ENCODE measurements at places on chromosomes 6 and 20.

DNA sequence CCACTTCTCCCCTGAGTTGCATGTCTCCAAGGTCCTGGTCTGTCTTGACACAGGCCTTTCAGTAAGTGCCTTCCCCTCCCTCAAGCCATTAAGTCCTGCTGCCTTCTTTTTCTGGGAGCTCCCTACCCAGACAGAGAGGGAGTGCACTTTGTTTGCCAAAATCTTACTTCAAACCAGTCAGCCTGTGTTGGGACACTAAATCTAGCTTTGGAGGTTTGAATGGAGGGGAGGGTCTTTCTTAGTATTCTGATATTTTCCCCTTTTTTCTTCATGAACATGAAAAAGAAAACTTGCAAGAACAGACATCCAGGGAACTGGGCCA lies 170.7 kb upstream of the PMEPA1 start:
- DNase-seq, result no peak

GRCh38 chr6:53961679-53962370 lies 149.4 kb upstream of the MLIP start:
- DNase-seq, result no peak

- no peak for DNase-seq
Observed at GRCh38 chr6:35203152-35203670, 10.5 kb upstream of the SCUBE3 start.

DNA sequence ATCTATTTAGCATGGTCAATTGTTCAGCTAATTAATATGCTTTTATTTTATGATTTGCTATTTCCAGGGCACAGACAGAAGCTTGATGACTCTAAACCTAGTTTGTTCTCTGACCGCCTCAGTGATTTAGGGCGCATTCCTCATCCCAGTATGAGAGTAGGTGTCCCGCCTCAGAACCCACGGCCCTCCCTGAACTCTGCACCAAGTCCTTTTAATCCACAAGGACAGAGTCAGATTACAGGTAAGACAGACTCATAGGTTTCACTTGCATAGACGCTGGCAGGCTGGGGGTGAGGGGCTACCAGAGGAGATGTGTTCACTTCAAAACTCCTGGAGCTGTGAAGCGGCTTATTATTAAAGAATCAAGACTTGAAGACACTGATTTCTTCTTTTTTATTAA lies 114.1 kb upstream of the SUPT3H start:
- no peak for DNase-seq

- no peak for DNase-seq
Observed at GRCh38 chr20:8971669-8972316, 97.1 kb upstream of the PLCB4 start.

DNA sequence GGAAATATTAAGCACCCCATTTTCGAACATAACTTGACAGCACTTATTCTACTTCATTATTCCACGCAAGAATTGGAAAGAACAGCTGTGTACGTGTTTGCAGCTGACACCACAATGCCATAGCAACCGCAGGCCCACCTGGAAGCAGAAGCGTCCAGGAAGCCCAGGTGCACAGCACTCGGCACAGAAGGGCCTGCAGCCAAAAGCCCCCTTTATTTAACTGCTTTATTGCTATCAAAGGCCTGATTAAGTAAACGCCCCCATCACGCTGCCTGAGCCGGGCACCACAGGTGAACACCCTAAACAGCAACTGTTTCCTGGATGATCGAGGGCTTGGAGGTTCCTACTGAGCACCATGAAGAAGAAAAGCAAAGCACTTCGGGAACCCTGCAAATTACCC lies 6.3 kb downstream of the TAF4 start:
- DNase-seq, result no peak

DNA sequence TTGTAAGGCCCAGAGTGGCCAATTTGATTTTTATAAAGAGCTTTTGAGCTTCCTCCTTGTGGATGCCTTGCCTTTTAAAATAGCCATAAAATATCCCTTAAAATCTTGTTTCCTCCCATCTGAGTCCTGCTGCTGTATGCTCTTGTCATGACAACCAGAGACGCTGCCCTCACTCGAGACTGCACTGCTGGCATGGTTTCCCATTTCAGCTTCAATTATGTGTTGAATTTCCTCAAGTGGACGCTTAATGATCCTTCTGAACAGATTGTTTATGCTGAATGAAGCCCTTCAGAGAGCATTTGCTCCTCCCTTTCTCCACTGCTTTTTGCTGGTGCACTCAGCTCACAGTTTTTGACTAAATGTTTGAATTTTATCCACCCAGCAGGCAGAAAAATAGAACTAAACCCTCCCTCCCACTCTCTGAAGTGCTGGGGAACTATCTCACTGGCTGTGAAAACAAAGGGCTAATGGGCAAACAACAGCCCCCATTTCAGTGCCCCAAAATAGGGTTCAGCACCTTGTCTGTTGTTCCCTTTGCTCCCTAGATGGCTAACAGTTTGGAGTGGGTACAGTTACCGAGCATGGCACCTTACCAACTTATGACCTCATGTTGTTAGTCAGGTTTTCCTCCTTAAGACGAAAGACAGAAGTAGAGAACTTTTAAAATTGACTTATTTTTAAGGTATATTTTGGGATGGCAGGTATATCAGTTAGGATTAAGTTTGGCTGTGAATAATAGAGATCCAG lies 45.5 kb upstream of the RNF8 start:
- peak; percentile 61 for DNase-seq

DNA sequence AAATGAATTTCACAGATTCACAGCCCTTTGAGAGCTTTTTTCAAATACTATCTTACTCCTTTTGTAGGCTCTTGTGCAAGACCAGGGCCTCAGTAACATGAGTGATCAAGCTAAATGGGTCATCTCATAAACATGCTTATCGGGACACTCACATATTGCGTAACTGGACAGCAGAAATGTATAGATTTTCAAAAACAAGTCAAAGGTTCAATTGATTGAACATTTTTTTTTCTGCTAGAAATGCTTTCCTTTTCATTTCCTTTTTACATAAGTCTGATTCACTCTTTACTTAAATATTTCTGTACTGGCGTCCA lies 8.7 kb upstream of the SALL4 start:
- peak; percentile 57 for DNase-seq

DNA sequence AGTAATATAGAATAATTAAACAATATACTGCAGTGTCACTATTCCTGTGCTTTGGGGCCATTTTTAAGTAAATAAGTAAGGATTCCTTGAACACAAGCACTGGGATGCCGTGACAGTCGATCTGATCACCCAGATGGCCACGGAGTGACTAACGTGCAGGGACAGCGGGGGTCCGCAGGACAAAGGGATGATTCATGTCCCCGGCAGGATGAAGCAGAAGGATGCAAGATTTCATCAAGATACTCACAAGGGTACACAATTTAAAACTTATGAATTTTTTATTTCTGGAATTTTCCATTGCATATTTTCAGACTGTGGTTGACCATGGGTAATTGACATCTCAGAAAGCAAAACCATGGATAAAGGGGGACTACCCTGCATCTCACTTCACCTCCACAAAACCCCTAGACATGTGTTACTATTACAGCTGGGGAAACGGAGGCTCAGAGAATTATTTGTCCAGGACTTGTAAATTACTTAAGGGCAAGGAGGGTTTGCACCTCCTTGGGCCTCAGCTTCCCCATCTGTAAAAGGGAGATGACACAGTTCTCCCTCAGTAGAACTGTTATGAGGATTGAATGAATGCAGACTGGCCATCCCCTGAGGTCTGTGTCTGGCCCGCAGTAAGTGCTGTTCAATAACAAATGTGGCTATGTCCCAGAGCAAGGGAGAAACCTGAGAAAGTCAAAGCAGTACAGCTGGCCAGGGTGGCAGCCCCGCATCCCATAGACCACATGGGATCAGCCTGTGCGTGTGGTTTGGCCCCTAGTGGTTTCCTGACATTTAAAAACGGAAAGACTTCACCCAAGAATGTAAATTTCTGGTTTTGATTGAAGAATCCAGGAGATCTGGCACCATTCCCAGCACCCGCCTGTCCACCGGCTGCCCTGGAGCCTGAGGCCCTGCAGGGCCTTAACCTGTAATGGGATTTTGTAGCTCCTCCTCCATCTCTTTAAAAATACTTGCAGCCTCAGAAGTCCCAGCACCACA lies 235.5 kb downstream of the BMP7 start:
- no peak for DNase-seq

DNA sequence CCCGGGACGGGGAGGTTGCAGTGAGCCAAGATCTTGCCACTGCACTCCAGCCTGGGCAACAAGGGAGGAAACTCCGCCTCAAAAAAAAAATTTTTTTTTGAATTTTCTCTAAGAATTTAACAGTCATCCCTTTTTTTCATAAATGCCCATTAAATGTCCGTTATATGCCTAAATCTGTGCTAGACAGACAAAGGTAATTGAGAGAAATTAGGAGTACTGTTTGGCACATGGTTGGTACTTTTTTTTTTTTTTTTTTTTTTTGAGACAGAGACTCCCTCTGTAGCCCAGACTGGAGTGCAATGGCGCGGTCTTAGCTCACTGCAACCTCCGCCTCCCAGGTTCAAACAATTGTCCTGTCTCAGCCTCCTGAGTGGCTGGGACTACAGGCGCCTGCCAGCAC lies 1.7 kb downstream of the PCMT1 start:
- DNase-seq, result no peak

DNA sequence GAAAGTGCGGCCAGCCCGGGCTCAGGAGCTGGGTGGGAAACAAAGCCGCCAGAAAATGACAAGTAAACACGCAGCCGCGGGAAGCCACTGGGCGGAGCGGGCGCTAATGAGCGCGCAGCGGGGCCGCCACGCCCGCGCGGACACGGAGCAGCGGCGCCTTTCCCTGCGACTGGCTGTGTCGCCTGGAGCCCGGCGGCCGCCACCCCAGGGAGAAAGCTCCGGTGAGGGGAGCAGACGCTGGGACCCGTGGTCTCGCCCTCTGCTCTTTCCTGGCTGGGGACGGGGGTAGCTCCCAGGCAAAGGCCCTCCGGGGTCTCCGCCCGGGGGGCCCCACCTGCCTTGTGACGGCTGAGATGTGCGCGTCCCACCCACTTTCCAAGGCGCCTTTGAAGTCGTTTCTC lies 54.9 kb downstream of the PRR18 start:
- no peak for DNase-seq

DNA sequence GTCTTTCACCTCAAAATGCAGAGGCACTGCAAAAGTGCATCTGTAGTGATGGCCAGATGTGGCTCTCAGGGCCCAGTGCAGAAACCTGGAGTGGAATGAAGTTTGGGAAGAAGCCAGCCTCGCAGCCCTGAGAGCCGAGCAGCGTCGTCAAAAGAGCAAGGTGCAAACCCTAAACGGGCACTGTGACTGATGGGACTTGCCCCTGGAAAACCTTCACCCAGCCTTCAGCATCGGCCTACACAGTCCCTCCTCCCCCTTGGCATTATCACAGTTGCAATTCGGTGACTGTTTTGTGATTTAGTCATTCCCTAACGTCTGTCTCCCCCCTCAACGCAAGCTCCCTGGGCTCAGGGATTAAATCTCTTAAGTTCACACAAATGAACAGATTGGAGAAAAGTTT lies 38.6 kb downstream of the TAF4 start:
- DNase-seq, result no peak

GRCh38 chr20:47544852-47545251 lies 43.2 kb downstream of the NCOA3 start:
- DNase-seq, result no peak

- peak; percentile 90 for DNase-seq
Observed at GRCh38 chr20:37223053-37223452, 38.6 kb downstream of the GHRH start.

DNA sequence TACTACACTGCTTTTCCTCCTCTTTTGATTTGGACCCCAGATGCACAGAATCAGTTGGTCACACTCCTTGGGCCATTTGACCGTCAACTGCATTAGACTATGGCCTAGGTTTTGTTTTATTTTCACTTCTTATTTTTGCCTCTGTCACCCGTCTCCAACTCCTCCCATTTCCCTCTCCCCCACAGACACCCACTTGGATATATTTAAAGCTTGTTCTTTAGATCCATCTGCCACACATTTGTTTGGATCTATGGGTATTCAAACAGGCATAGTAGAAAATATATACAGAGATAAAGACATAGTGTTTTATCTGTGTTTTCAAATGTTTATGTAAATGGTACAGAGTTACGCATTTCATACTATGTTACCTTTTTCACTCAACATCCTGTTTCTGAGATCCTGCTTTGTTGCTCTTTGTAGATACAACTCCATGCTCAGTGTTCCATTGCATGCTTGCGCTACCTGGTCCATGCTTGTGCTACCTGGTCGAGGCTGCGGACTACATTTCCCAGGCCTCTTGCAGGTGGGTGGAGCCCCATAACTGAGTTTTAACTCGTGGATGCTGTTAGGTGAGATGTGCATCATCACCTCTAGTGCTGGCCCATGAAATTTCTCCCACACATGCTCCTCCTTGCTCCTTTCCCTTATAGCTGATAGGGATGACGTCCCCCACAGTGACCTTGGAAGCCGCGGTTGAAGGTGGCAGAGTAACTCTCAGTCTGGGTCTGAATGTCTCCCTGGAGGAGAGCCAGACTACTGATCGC lies 11.5 kb upstream of the PREX1 start:
- DNase-seq, result no peak
